ENCODE measurements at places on chromosomes 6 and 20. TPM values are rescaled to one million over a fixed set of nuclear protein-coding genes. Genes with fewer than 3 reads are reported as not detected.
A peak's percentile ranks its signal among the peaks of the same experiment; 100 is the strongest.

LRRC73 gene
- not detected for total RNA-seq

CAPN11 gene
- not detected for total RNA-seq

GRCh38 chr20:32385541-32385940, 27.4 kb downstream of the ASXL1 start:
- no peak for DNase-seq

DNA sequence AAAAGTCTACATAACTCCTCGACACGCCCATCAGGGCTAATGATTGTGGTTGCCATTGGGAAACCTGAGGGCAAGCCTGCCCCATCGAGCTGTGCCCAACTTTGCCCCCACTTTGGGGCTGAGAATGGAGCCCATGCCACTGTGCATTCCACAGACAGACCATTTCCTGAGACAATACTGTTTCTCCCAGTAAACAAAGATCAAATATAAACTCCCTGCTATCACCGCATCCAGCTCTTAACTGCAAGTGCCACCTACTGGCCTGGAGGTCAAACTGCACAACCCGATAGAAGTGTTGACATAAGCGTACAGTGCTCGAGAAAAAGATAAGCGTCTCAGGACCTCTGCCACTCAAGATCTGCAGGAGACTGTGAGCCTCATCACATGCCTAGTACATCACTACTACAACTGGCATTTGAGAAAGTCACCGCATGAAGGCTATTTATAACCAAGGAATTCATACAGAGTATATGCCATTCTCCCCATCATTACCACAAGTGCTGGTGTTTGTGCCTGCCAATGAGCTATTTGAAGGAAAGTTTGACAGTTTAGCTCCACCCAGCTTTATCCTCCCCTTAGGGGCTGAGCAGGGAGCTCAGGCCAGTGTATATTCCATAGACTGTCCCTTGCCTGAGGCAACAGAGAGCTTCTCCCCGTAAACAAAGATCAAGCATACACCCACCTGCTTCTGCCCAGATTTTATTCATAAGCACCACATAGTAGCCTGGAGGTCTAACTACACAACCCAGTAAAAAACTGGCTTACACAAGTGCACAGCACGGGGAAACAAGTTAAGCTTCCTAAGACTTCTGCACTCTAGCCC, 4.5 kb upstream of the DEFB126 start:
- DNase-seq: no peak

APCDD1L gene
- total RNA-seq: 1.7 TPM

RAB23 gene
- total RNA-seq: 10.2 TPM

GRCh38 chr6:97032955-97033354, 108.4 kb downstream of the KLHL32 start:
- no peak for DNase-seq

FOXF2 gene
- not detected for total RNA-seq

- no peak for DNase-seq
Measured at GRCh38 chr6:170224694-170225660, 65.9 kb downstream of the DLL1 start.

GRCh38 chr6:125477156-125477555, 175.4 kb upstream of the HDDC2 start:
- DNase-seq: no peak

LY86 gene
- not detected for total RNA-seq

- DNase-seq: peak; percentile 61
Measured at GRCh38 chr6:153959276-153959675, 79.8 kb upstream of the OPRM1 start.

GRCh38 chr6:135310291-135310690, 129.2 kb downstream of the MYB start:
- DNase-seq: no peak

- no peak for DNase-seq
Measured at GRCh38 chr6:906920-907319, 214.0 kb upstream of the EXOC2 start.
